ENCODE measurements at places on chromosomes 6 and 20. TPM values are rescaled to one million over a fixed set of nuclear protein-coding genes. Genes with fewer than 3 reads are reported as not detected.

DNA sequence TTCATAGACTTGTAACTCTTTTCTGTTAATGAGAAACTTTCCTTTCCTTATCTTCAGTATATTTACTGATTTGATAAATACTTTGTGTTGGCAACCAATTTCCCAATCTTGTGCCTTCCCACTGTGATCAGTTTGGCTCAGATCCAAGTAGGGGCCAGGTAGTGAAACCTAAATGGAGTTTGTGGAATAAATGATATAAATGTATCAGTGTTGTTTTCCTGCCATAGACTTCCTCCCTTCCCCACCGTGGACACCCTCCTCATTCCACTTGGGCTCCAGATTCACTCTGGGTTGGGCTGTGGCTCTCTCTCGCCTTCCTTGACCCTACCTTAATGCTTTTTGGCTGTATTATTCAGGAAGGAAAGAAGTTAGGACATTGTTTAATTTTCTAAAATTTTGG lies 1.3 kb downstream of the ZKSCAN3 start:
- DNase-seq = no peak

The EPPIN gene
- total RNA-seq = not detected

DNA sequence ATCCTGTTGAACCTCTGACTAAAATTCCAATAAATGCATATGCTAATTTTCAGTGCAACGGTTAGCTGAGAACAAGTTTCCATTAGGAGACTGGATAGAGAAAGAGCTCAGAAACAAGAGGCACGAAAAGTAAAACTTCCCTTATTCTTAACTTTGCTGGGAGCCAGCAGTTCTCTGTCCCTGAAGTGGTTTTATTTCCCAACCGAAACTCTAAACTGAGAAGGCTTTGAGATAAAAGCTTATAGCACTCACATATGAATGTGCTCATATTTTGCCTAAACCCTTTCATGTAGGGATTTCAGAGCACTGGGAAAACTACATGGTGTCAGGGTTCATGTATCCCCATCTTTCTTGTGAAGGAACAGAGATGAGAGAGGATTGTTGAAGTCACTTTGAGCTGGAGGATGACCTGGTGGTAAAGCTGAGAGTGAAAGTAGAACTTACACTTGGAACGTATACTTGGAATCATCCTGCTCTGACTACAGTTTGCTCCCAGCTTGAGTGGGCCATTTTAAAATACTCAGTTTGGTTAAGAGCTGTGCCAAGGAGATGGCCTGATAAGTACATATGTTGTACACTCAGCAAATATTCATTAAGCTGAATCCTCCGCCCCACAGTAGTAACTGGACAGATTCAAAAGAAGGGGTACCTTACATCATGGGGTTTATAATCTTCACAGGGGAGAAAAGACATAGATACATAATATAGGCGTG lies 324.2 kb upstream of the CNR1 start:
- DNase-seq = no peak

The PROKR2 gene
- not detected for total RNA-seq

- DNase-seq = no peak
Observed at GRCh38 chr6:169472786-169473416, 219.3 kb upstream of the THBS2 start.

GRCh38 chr20:8756410-8756809 lies 312.5 kb upstream of the PLCB4 start:
- peak; percentile 33 for DNase-seq

DNA sequence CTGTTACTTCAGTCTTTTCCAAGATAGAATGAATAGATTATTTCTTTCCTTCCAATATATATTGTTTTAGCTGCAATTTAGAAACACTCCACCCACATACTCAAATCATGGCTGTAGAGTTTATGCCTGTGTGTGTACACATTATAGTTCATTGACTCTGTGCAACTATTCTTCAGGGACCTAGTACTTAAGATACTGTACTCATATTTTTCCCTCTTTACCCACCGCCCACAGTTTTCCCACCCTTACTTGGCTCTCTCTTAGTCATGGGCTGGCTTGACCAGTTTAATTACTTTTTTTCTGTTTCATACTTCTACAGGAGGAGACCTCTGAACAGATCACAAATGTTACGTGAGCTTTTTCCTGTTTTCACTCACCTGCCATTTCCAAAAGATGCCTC lies 30.4 kb downstream of the C6orf89 start:
- DNase-seq = no peak

The WFDC12 gene
- not detected for total RNA-seq

- no peak for DNase-seq
Observed at GRCh38 chr6:62324834-62325233, 38.8 kb upstream of the KHDRBS2 start.
